IMR-90 (cell line): ENCODE measurements at places on chromosomes 7 and 10. TPM values are rescaled to one million over a fixed set of nuclear protein-coding genes. Genes with fewer than 3 reads are reported as not detected.
A peak's percentile ranks its signal among the peaks of the same experiment; 100 is the strongest.

- H3K27me3 ChIP-seq, result no peaks in the 10 kb centered on the region
- H3K27ac ChIP-seq, result no peak overlapping the region
- peaks cover 2% of the 10 kb centered on the region; the same call in 1 of the 2 replicates for H3K4me1 ChIP-seq
- no peak for DNase-seq
Measured at GRCh38 chr10:11861341-11861740, 38.2 kb downstream of the PROSER2 start.

The MYPN gene
- total RNA-seq, result 12.5 and 13.1 TPM in 2 replicates

The IL2RA gene
- total RNA-seq, result not detected in 2 replicates

DNA sequence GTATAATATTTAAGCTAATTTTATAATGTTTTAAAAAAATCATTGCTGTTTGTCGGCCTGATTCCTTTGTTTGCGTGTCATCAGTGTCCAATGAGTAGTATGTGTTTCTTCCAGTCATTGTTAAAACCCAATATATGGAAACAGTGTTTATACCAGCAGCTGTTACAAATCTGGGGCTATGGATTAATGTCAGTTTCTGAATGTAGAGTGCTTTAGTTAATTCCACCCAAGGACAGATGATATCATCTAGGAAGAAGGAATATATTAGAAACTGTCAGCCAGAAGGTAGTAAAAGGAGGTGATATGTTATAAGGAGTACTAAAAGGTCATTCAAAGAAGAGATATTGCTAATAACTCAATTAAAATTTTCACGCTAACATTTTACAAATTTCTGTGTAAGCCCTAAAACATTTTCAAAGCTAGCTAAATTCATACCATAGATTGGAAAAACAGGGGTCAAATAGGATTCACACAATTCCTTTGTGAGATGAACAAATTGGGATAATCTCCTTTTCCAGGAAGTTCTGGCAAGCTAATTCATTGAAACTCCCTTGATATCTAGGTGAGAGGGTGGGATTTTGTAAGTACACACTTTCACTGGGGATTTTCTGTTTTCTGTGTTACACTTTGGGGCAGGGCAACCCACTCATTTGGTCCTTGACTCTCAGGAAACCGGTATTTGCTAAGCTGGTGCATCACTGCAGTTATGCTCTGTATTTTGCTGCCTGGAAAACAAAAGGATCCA is 448.8 kb downstream of the LRMDA start:
- no peaks in the 10 kb centered on the region for H3K36me3 ChIP-seq
- no peak overlapping the region for H3K4me3 ChIP-seq
- H3K27ac ChIP-seq, result no peak overlapping the region
- H3K4me1 ChIP-seq, result no peaks in the 10 kb centered on the region
- no peak for DNase-seq
- H3K27me3 ChIP-seq, result peaks cover 3% of the 10 kb centered on the region; the same call in 1 of the 2 replicates

The USP6NL gene
- total RNA-seq, result 9.1 and 11.9 TPM in 2 replicates

GRCh38 chr7:4822677-4823076 is 39.2 kb downstream of the PAPOLB start:
- H3K4me3 ChIP-seq, result no peak overlapping the region
- no peaks in the 10 kb centered on the region; the same call in 1 of the 2 replicates for H3K4me1 ChIP-seq
- no peaks in the 10 kb centered on the region for H3K36me3 ChIP-seq
- H3K27ac ChIP-seq, result no peak overlapping the region
- peaks cover 2% of the 10 kb centered on the region; the same call in 1 of the 2 replicates for H3K27me3 ChIP-seq
- DNase-seq, result no peak

The COL26A1 gene
- not detected in 2 replicates for total RNA-seq

DNA sequence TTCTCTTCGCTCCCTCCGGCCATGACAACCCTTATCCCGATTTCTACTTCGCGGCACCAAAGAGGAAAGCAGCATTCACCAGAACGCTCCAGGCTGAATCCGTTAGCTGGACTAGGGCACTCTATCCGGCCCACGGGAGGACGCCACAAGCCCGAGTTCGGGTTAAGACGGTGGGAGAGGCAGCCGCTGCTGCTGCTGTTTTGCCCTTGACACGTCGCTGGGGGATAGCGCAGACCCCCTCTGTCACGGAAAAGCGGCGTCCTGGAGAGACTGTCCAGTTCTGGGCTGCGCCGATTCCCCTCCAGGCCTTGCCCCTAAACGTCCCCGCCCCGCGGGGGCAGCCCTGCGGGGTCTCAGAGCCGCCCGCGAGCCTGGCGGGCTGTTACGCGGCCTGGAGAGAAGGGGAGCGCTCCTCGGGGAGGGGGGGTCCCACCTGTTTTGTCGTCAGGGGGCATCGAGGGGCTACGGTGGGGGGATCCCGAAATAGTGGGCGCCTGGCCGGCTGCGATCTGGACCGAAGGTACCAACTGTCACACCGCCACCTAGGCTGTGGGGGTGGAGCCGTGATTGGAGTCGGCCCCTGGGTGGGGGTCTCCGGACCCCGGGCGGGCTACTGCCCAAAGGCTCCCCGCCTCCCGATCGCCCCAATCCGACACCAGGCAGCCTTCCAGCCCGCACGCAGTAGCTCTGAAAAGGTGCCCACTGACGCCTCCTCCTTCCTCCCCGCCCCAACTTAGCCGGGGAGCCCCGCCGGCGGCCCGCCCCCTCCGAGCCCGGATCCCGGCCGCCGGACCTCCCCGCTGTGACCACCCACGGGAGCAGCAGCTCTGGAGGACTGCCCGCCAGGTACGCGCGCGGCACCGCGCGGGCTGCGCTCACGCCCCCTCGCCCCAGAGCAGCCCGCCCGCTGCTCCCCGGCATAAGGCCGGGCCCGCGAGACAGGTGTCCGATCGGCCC is 772 bp downstream of the SGMS1 start:
- peak overlapping the region; percentile 75 for H3K27ac ChIP-seq
- peak overlapping the region; percentile 63 for H3K4me3 ChIP-seq
- peak; percentile 50 for DNase-seq
- no peaks in the 10 kb centered on the region for H3K36me3 ChIP-seq
- peaks cover 2% of the 10 kb centered on the region; the same call in 1 of the 2 replicates for H3K4me1 ChIP-seq

GRCh38 chr10:94011296-94011695 is 17.6 kb downstream of the PLCE1 start:
- H3K27me3 ChIP-seq, result no peaks in the 10 kb centered on the region
- H3K4me1 ChIP-seq, result peaks cover 3% of the 10 kb centered on the region
- no peak overlapping the region for H3K4me3 ChIP-seq

- DNase-seq, result peak; percentile 42
- no peaks in the 10 kb centered on the region for H3K4me1 ChIP-seq
- H3K4me3 ChIP-seq, result no peak overlapping the region
- H3K27me3 ChIP-seq, result no peaks in the 10 kb centered on the region
- H3K27ac ChIP-seq, result no peak overlapping the region
- no peaks in the 10 kb centered on the region for H3K36me3 ChIP-seq
Measured at GRCh38 chr7:120089968-120090367, 183.0 kb upstream of the KCND2 start.

- DNase-seq, result no peak
- no peak overlapping the region for H3K27ac ChIP-seq
- no peaks in the 10 kb centered on the region for H3K27me3 ChIP-seq
- no peak overlapping the region for H3K4me3 ChIP-seq
Measured at GRCh38 chr7:133807624-133808492, 319.3 kb upstream of the LRGUK start.

- DNase-seq, result peak; percentile 6
- H3K27me3 ChIP-seq, result peaks cover 8% of the 10 kb centered on the region
- peaks cover 4% of the 10 kb centered on the region; the same call in 1 of the 2 replicates for H3K4me1 ChIP-seq
- no peaks in the 10 kb centered on the region for H3K36me3 ChIP-seq
- H3K27ac ChIP-seq, result no peak overlapping the region
- no peak overlapping the region for H3K4me3 ChIP-seq
Measured at GRCh38 chr10:18260310-18260922, 120.2 kb downstream of the CACNB2 start.

GRCh38 chr10:77602231-77602912 is 35.2 kb downstream of the KCNMA1 start:
- no peak overlapping the region for H3K4me3 ChIP-seq
- H3K27ac ChIP-seq, result peak overlapping the region; percentile 54
- no peaks in the 10 kb centered on the region for H3K36me3 ChIP-seq
- DNase-seq, result peak; percentile 89
- peaks cover 27% of the 10 kb centered on the region for H3K4me1 ChIP-seq

GRCh38 chr7:124898531-124898930 is 31.1 kb downstream of the POT1 start:
- no peak overlapping the region for H3K27ac ChIP-seq
- no peaks in the 10 kb centered on the region for H3K27me3 ChIP-seq
- no peaks in the 10 kb centered on the region for H3K4me1 ChIP-seq
- peak; percentile 6 for DNase-seq
- no peak overlapping the region for H3K4me3 ChIP-seq
- H3K36me3 ChIP-seq, result 0 out of 2 replicates have a peak, but pooled peaks cover 2% of the 10 kb centered on the region
